Chondrocyte (in vitro differentiated cells): ENCODE measurements at places on chromosomes 12 and 14. TPM values are rescaled to one million over a fixed set of nuclear protein-coding genes. Genes with fewer than 3 reads are reported as not detected.

The ACVRL1 gene
- 0.36 to 0.60 TPM in 2 of 3 replicates, not detected in the other for total RNA-seq

- no peaks in the 10 kb centered on the region for H3K27me3 ChIP-seq
- H3K4me1 ChIP-seq = peaks cover 28% of the 10 kb centered on the region
- no peak overlapping the region for H3K4me3 ChIP-seq
- H3K36me3 ChIP-seq = peaks cover 17% of the 10 kb centered on the region
- DNase-seq = no peak
Observed at GRCh38 chr14:59454139-59454538, 11.0 kb downstream of the GPR135 start.

DNA sequence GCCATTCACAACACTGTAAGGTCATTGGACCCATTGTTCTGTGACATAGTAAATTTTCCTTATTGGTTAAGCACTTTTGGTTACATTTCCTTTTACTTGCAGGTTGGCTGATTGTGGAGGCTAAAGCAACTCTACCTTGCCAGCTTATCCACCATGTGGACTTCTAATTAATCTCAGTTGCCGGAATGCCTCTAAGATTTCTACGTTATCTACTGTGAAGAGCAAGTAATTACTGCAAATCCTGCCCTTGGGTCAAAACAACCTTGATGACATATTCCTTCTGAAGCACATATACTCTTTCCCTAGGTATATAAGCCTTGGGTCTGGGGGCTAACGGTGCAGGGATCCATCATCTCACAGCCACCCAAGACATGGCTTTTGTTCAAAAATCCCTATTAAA, 19.5 kb upstream of the MORN3 start:
- no peak for DNase-seq
- H3K4me1 ChIP-seq = peaks cover 12% of the 10 kb centered on the region
- no peak overlapping the region for H3K27ac ChIP-seq
- no peaks in the 10 kb centered on the region for H3K27me3 ChIP-seq

The CLEC4D gene
- not detected in 3 replicates for total RNA-seq

DNA sequence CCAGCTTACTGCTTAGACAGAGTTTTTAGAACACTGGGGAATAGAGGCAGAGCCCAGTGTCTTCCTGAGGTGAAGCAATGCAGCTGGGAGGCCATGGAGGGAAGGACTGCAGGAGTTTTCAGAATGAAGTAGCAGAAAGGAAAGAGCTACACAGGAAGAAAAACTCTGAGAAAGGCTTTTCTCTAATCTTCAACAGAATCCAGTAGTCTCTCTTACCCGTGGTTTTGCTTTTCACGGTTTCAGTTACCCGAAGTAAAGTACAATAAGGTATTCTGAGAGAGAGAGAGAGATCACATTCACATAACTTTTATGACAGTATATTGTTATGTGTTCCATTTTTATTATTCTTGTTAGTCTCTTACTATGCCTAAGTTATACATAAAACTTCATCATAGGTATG, 761.6 kb downstream of the BCL11B start:
- no peaks in the 10 kb centered on the region for H3K4me1 ChIP-seq
- H3K27me3 ChIP-seq = peaks cover 5% of the 10 kb centered on the region
- H3K36me3 ChIP-seq = no peaks in the 10 kb centered on the region
- no peak for DNase-seq
- no peak overlapping the region for H3K4me3 ChIP-seq

- no peaks in the 10 kb centered on the region for H3K27me3 ChIP-seq
- H3K4me3 ChIP-seq = no peak overlapping the region
- no peak for DNase-seq
- no peaks in the 10 kb centered on the region for H3K4me1 ChIP-seq
- H3K36me3 ChIP-seq = no peaks in the 10 kb centered on the region
Observed at GRCh38 chr12:47549258-47549657, 156.6 kb downstream of the RPAP3 start.

DNA sequence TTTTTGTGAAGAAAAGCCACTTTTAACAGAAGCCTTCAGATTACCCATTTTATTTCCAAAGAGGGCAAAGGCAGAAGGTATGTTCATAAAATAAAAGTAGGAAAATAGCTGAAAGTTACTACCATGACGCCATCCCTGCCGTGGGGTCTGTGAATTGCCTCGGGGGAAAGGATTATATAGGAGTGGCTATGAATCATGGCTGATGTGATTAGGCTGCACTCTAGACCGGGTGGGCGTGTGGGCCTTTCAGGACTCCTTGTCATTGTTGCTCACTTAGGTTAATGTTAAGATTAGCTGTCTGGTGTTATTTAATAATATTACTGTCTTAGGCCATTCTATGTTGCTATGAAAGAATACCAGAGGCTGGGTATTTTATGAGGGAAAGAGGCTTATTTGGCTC, 195.5 kb downstream of the EGLN3 start:
- H3K4me1 ChIP-seq = peaks cover 7% of the 10 kb centered on the region
- no peak for DNase-seq
- no peaks in the 10 kb centered on the region for H3K27me3 ChIP-seq
- no peak overlapping the region for H3K4me3 ChIP-seq
- H3K27ac ChIP-seq = no peak overlapping the region
- peaks cover 4% of the 10 kb centered on the region for H3K36me3 ChIP-seq

- peaks cover 20% of the 10 kb centered on the region for H3K4me1 ChIP-seq
- H3K27me3 ChIP-seq = no peaks in the 10 kb centered on the region
- H3K36me3 ChIP-seq = no peaks in the 10 kb centered on the region
- no peak overlapping the region for H3K4me3 ChIP-seq
- no peak overlapping the region for H3K27ac ChIP-seq
Observed at GRCh38 chr12:74889073-74889472, 320.6 kb downstream of the KCNC2 start.

DNA sequence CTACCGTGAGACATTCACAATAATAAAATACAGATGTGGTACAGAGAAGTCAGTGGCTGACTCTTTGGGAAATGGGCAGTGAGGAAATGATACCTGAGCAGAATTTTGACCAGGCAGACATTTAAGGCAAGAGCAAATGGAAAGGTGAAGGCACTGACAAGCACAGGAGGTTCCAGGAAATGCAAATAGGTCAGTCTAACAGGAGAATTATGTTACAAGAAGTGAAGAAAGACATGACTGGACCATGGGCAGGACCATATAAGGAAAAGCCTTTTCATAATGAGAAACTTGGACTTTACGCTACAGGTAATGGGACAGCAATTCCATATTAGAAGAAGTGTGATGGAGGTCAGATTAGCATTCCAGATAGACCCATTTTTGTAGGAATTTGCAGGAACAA, 338.9 kb downstream of the PDZRN4 start:
- H3K4me1 ChIP-seq = peaks cover 5% of the 10 kb centered on the region
- no peak overlapping the region for H3K4me3 ChIP-seq
- H3K36me3 ChIP-seq = no peaks in the 10 kb centered on the region
- DNase-seq = no peak
- no peaks in the 10 kb centered on the region for H3K27me3 ChIP-seq

The CATSPERB gene
- 0.99 to 2.8 TPM (median 2.2 TPM) in 3 replicates for total RNA-seq

- no peaks in the 10 kb centered on the region for H3K27me3 ChIP-seq
- H3K4me1 ChIP-seq = peaks cover 7% of the 10 kb centered on the region
- H3K4me3 ChIP-seq = no peak overlapping the region
- H3K36me3 ChIP-seq = peaks cover 2% of the 10 kb centered on the region
- no peak for DNase-seq
Observed at GRCh38 chr12:32126720-32127119, 20.1 kb downstream of the BICD1 start.

GRCh38 chr14:91294153-91294552, 49.6 kb upstream of the GPR68 start:
- no peaks in the 10 kb centered on the region for H3K36me3 ChIP-seq
- no peak overlapping the region for H3K27ac ChIP-seq
- DNase-seq = no peak
- H3K4me1 ChIP-seq = no peaks in the 10 kb centered on the region
- H3K27me3 ChIP-seq = peaks cover 2% of the 10 kb centered on the region

The MYO1H gene
- total RNA-seq = not detected in 3 replicates

GRCh38 chr12:50599366-50600095, 94.7 kb downstream of the DIP2B start:
- H3K27me3 ChIP-seq = no peaks in the 10 kb centered on the region
- H3K4me3 ChIP-seq = no peak overlapping the region
- peaks cover 2% of the 10 kb centered on the region for H3K36me3 ChIP-seq
- H3K4me1 ChIP-seq = peaks cover 51% of the 10 kb centered on the region

GRCh38 chr14:53109105-53110041, 43.8 kb downstream of the DDHD1 start:
- H3K36me3 ChIP-seq = peaks cover 8% of the 10 kb centered on the region
- no peak for DNase-seq
- H3K27ac ChIP-seq = no peak overlapping the region
- H3K4me1 ChIP-seq = peaks cover 2% of the 10 kb centered on the region
- no peaks in the 10 kb centered on the region for H3K27me3 ChIP-seq

- no peak for DNase-seq
- H3K4me3 ChIP-seq = no peak overlapping the region
- no peaks in the 10 kb centered on the region for H3K36me3 ChIP-seq
Observed at GRCh38 chr12:61161961-61162360, 1098.2 kb upstream of the USP15 start.

The MGP gene
- 158 to 215 TPM (median 213 TPM) in 3 replicates for total RNA-seq

- no peak overlapping the region for H3K27ac ChIP-seq
- peaks cover 7% of the 10 kb centered on the region for H3K4me1 ChIP-seq
- H3K4me3 ChIP-seq = no peak overlapping the region
- H3K36me3 ChIP-seq = peaks cover 22% of the 10 kb centered on the region
- H3K27me3 ChIP-seq = no peaks in the 10 kb centered on the region
Observed at GRCh38 chr12:111792155-111792855, 25.6 kb downstream of the ALDH2 start.

The B3GNT4 gene
- 0.22 to 1.0 TPM (median 0.77 TPM) in 3 replicates for total RNA-seq
